ENCODE measurements at places on chromosomes 12 and 14.

DNA sequence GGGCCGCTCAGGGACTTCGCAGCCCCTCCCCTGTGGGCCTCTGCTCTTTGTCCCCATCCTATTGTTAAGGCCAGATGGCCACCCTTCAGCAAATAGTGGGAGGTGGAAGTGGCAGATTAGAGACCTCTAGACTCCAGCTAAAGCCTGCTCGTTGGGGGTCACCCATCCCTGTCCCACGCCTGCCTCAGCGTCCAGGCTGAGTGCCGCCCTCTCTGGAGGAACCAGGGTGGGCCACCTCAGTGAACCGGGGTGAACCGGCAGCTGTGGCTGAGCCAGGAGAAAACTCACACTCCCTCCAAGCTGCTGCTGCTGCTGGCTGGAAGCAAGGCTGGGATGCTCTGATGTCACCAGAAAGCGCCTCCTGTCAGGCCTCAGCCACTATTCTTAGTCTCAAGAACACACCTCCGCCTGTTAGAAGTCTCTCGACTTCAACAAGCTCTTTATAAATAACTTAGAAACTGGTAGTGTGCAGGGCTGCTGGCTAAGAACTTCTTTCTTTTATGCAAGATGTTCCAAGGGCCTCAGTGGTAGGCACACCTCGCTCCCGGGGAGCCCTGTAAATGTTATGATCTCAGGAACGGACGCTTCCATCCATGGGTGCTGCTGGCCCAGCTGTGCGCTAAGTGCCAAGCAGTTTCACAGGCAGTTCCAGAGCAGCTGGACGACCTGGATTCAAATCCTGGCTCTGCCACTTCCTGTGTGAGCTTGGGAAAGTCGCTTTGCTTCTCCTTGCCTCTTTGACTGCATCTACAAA lies 19.8 kb upstream of the TESC start:
- DNase-seq = no peak

DNA sequence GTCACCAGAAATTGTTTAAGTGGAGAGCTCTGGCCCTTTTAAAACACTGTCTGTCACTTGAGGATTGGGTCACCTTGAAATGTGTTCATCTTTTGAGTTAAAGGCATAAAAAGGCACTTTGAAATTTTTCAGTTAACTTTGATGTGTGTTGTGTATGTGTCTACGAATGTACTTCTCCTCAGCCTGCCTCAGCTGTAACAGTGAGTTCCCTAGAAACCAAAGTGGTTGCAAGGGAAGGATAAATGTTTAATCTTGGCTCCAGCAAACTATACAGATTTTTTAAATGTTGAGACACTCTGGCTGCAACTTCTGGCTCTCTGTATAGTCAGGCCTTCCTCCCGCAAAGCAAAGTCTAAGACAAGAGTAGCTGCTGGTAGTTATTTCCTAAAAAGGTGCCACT lies 8.3 kb downstream of the DERA start:
- DNase-seq = no peak

- no peak for DNase-seq
Observed at GRCh38 chr14:32010604-32011125, 66.4 kb upstream of the ARHGAP5 start.

GRCh38 chr12:11660624-11661023 lies 11.2 kb downstream of the ETV6 start:
- DNase-seq = no peak

DNA sequence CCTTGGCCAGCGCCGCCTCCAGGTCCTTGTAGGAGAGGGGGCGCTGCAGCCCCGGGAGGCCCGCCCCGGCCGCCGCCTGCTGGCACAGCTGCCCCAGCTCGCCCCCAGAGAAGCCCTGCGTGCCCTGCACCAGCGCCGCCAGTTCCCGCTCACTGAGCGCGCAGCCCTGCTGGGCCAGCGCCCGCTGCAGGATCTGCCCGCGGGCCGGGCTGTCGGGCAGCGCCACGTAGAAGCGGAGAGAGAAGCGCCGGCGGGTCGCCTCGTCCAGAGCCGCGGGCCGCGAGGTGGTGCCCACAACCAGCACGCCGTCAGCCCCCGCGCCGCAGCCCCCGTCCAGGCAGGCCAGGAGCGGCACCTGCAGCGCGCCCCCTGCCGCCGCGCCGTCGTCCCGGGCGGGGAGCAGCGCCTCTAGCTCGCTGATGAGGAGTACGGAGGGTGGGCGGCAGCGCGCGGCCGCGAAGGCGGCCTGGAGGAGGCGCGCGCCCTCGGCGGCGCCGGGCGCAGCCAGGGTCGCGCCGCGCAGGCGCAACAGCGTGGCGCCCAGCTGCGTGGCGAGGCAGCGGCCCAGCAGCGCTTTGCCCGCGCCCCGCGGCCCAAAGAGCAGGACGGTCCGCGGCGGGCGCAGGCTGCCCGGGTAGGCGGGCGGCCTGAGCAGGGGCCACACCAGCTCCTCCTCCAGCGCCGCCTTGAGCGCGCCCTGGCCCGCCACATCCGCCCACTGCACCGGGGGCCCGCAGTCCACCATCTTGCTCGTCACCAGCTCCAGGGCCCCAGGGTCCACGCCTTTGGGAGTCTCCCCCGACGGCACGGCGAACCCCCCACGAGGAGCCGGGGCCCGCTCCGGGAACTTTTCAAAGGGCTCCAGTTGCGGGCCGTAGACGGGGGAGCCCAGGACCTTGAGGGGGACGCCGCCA lies 27.7 kb downstream of the FIGNL2 start:
- DNase-seq = peak; percentile 88

GRCh38 chr12:7146228-7146627 lies 16.1 kb downstream of the CLSTN3 start:
- DNase-seq = no peak

GRCh38 chr12:33596061-33596460 lies 156.4 kb upstream of the SYT10 start:
- DNase-seq = no peak

- no peak for DNase-seq
Observed at GRCh38 chr14:103544388-103545218, 15.6 kb downstream of the TRMT61A start.

All from stimulated activated CD4-positive, alpha-beta T cell treated with anti-CD3 and anti-CD28 coated beads, Interleukin-4, amount 100 ng/mL, for 1 hour (primary cell).